ENCODE measurements at places on chromosomes 6 and 20.

- no peak for DNase-seq
Measured at GRCh38 chr20:63469713-63470101, 2.7 kb downstream of the KCNQ2 start.

GRCh38 chr6:131669891-131670290, 31.3 kb downstream of the OR2A4 start:
- DNase-seq = no peak

DNA sequence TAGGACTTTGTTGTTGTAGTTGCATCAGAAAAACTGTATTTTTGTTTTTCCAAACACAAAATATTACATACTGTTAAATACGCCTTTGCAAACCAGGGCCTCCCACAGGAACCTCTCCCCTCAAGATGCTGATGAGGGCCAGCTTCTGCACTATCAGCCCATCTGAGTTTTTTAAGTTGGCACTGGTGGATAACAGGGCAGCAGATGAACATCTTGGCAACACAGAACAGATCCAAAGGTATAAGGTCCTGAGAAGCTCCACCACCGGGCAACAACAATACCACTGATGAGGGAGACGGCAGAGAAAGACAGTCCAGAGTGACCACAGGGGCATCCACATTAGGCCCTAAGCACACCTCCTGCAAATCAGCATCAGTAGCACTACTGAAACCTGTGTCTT, 177.7 kb downstream of the DLL1 start:
- DNase-seq = no peak

DNA sequence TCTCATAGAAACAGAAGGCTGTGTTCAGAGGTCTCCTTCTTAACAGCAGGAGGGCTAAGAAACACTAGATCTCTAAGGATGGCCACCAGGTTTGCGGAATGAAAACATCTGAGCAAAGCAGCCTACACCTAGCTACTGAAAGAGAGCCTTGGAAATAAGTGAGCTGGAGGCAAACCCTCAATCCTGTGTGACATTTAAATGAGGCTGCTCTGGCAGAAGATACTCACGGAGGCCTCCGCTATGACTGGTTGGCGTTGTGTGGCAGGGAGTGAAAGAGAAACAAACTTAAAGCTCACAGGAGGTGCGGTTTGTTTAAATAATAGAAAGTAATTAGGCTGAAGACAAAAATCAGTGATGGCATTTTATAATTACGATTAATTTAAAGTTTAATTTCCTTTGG, 162.0 kb upstream of the RNF217 start:
- DNase-seq = no peak

DNA sequence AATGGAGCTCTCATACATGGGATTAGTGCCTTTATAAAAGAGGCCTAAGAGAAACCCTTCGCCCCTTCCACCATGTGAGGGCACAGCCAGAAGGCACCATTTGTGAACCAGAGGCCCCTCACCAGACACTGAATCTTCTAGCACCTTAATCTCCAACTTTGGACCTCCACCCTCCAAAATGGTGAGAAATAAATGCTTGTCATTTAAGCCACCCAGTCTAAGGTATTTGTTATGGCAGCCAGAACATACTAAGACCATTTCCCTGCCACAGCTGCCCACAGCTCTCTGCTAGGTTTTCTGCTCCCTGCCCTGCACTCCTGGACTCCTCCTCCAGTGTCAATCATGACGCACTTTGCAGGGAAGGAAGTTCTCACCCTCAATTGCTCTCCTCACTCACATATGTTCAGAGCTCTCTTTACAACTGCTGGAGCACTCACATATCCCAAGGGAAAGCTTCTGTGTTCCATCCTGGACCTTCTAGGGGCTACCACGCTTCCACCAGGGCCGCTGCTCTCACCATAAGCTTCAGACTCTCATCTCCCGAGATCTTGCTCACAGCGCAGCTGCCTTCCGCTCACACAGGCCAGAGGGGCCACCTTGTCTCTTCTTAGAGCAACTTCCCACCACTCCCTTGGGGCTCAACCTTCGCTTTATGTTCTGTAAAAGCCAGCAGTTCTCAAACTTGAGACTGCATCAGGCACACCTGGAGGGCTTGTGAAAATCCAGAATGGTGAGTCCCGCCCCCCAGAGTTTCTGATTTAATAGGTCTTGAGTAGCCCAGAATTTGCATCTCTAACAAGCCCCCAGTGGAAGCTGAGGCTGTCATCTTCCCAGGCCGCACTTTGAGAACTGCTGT, 1.6 kb upstream of the LY86 start:
- no peak for DNase-seq

DNA sequence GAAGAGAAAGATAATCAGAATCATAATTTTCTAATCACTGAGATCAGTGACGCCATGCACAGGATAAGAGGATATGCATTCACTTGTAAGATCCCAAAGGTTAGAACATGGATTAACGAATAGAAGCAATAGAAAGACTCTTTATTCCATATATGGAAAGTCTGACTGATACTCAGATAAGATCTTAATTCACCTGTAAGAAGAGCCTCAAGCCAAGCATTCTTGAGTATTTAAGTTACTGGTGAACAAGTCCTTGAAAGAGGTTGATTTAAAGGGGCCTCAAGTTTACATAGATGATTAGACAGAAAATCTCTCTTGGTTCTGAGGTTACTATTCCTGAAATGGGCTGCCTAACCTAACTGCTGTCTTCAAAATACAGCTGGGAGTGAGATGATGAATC, 53.8 kb upstream of the MTRF1L start:
- DNase-seq = no peak

DNA sequence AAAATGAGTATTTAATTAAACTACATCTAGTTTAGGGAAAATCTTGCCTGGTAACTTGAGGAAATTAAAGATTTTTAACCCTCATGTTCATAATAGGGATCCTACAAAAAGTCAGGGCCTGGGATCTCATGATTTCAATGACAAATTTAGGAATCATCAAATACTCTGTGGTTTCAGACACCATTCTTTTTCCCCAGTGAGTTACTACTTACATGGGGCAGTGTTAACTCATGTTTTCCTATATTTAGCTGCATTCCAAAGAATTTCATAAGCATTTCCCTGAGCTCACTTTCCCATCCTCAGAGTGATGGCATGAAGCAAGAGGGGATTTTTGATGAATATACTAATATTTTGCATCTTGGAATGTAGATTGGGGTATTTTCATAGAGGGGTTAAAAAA, 321.7 kb downstream of the CENPW start:
- no peak for DNase-seq

- DNase-seq = no peak
Measured at GRCh38 chr6:144756469-144756868, 471.3 kb downstream of the UTRN start.

- no peak for DNase-seq
Measured at GRCh38 chr6:30618270-30618797, 694 bp downstream of the MRPS18B start.

- no peak for DNase-seq
Measured at GRCh38 chr6:111727802-111728201, 122.1 kb upstream of the TRAF3IP2 start.

DNA sequence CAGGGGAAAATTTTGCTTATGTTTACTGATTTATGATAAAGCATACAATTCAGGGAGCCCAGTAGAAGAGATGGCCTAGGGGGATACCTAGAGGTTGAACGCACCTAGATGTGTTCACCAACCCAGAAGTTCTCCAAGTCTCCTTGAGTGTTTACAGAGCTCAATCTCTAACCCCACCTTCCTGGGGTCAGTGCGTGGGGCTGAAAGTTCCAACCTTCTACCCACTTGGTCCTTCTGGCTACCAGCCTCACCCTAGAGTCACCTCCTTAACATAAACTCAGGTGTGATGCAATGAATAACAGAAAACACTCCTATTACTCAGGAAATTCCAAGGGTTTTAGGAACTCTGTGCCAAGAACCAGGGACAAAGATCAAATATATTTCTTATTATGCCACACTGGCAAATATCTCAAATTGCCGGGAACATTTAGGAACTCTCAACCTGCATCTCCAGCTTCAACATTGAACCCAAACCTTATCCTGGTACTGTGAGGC, 26.4 kb downstream of the AFG1L start:
- no peak for DNase-seq

DNA sequence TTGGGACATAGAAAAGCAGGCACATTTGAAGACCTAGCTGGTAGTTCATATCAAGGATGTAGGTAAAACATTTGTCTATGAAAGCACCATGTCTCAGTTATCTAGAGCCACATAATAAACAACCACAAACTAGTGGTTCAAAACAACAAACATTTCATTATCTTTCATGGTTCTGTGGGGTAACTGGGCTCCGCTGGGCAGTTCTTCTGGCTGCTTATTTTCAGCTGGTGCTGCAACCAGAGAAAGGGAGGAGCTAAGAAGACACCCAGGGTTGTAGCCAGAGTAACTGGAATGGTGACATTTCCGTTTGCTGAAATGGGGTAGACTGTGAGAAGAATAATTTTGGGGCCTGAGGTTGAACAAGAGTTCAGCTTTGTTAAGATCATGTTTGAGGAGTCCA, 145.7 kb upstream of the SULF2 start:
- DNase-seq = no peak
